ENCODE measurements at places on chromosomes 7 and 10.

GRCh38 chr7:97215556-97215955 is 98.1 kb downstream of the SDHAF3 start:
- peak; percentile 35 for DNase-seq

GRCh38 chr7:18475488-18475887 is 20.1 kb upstream of the HDAC9 start:
- no peak for DNase-seq

DNA sequence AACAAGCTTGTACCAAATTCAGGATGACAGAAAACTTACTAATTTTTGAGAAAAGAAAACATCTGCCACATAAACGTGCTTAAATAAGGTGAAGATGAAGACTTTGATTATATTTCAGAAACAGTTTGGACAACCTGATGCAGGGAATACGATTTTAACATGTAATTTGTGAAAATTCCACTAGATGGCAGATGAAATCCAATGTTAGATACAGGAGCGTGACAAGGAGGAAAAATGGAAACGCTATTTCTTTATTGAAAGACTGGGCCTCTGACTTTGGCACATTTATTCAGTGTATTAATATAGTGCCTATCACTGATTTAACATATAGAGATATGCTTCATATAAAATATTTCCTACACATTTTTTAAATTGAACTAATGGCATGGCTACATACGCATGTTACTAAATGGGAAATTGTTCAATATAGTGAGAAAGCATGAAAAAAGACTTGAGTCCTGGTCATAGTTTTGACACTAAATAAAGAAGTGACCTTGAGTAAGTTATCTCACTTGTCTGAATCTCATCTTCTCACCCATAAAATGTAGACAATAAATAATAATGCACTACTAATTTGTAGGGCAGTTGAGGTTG is 60.7 kb downstream of the CD36 start:
- no peak for DNase-seq

- no peak for DNase-seq
Measured at GRCh38 chr7:16993543-16993942, 111.8 kb upstream of the AGR3 start.

DNA sequence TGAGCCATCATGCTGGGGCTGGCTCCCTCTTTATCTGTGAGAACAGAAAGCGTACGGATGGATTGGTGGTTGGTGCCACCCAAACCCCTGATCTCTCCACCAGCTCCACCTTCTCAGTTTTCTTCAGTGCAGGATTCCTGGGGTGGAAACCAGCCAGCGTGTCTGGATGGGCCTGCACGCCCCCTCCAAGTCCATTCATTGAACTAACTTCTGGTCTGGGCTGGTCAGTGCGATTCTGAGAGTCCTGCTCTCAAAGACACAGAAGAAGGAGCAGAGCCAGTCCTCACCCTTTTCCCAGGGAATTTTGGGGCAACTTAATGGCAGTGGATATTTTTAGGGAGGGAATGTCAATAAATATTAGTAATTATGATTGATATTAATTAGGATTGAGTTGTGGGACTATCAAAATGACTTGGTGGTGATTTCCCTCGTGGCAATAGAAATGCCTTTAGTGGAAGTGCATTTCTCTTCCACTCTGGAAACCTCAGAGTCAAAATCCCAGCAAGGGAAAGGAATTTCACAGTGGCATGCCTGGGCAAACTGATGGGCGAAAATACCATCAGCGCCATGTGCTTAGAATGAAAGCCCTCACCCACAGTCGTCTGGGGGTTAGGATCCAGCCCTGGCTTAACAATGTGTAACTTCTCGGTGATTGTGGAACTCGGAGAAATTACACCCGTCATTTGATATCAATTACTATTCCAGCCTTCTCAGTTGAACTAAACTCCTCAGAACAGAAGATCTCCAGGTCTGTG is 69.3 kb upstream of the EEPD1 start:
- no peak for DNase-seq

DNA sequence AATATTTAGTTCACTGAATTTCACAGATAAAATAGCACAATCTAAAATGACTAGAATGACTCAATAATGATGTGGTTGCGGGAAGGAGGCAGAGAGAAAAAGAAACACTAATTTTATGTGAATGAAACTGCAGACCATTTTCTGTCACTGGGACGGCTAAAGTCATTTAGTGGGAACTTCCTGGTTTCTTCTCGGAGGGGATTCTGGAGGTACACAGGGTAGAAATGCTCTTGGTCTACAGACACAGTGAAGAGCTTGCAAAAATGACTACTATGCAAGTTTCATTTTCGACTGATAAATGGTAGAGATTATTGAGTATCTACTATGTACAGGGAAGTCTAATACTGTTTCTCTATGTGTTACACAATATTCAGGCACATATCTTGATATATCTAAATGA is 63.5 kb upstream of the LRRN3 start:
- DNase-seq = no peak

GRCh38 chr10:113843972-113844485 is 9.9 kb downstream of the DCLRE1A start:
- no peak for DNase-seq

DNA sequence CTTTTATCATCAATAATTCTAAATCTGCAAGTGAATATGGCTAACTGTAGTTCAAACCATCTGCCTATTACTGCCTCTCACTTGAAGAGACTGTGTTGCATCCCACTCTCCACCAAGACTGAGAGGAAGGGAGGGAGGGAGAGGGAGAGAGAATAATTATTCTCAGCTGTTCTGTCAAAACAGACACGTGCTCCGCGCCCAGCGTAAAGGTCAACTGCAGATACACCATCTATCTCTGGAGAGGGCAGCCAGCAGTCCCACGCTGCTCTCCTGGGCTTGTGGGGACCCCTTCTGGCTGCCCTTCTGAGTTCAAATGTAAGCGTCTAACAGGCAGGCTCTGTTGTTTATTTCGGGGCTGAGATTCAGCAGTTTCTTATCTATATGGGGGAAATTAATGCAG is 625.5 kb upstream of the GALNT17 start:
- DNase-seq = peak; percentile 68

DNA sequence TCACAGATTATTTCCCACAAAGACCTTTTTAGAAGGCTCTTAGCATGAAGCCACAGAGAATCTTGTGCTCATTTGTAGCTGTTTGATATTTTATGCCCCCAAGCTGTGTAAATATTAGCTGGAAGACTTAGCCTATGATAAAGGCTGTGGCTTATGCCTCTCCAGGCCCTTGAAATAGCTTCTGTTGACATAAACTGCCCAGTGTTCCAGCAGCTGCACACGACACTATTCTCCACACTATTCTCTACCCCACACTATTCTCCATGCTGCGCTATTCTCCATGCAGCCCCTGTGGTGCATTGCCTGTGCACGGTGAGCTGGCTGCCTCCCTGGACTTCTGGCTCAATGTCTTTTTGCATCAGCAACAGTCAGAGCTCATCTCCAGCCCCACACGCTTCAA is 13.1 kb downstream of the DDC start:
- DNase-seq = no peak

GRCh38 chr7:78585980-78586379 is 787.4 kb downstream of the PHTF2 start:
- no peak for DNase-seq

- peak; percentile 49 for DNase-seq
Measured at GRCh38 chr7:81769891-81770727, at the start of gene HGF. Gene HGF, minus strand, starts transcription at chr7:81770047. Its CDS starts 76 bp downstream, at chr7:81769971.

- no peak for DNase-seq
Measured at GRCh38 chr7:75038508-75038907, 35.1 kb downstream of the RCC1L start.

GRCh38 chr10:88244781-88245625 is 338.1 kb downstream of the RNLS start:
- DNase-seq = no peak

GRCh38 chr10:28242555-28243204 is 60.2 kb downstream of the MPP7 start:
- no peak for DNase-seq

- no peak for DNase-seq
Measured at GRCh38 chr7:30254717-30255063, 29.7 kb upstream of the ZNRF2 start.

DNA sequence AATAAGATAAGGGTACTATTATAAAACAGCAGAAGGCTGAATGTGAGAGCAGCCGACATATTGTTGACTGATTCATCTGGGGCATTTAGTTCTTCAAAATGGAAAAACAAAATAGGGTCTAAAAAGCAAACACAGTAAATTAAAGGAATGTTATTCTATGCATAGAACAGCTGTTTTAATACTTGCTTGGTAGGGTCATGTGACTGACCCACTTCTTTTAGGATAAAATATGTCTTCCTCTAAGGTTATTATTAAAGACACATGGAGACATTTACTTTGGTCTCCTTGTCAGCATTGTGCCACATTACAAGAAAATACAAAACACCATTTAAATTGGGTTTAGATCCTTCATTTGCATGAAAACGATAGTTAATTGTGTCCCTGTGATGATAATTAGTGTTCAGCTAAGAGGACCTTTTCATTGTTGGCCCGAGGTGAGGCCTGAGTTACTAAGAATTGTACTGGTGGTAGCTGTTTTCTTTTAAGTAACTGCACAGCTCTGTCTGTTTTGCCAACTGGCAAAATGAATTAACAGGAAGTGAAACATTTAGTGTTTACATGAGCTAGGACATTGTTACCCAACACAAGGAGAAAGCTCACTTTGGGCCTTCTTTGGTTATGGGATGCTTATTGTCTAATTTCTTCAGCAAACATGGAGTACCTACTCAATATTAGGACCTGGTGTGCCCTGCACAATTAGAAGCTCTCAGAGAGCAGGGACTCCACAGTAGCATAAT is 764.4 kb downstream of the LRMDA start:
- DNase-seq = no peak

DNA sequence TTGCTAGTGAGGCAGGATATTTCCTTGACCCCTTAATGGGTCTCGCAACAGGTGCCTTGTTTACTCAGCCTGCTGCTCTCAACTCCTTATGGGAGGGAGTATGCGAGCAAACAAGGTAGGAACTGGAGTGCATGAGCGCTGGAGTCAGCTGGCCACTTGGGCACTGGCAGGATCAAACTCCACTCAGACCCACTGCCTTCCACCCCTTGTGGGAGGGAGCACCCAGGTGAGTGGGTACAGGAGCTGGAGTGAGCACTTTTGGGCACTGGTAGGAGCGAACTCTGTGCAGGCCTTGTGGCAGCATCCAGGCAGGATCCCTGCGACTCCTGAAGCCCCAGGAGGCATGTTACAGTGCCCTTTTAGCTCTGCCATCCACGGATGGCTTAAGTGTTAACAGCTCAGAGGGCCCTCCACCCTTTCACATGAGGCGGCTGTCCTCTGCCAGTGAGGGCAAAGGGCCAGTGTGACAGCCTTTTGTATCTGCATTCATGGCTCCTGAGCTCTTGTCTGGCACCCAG is 123.2 kb downstream of the ST7 start:
- DNase-seq = no peak

DNA sequence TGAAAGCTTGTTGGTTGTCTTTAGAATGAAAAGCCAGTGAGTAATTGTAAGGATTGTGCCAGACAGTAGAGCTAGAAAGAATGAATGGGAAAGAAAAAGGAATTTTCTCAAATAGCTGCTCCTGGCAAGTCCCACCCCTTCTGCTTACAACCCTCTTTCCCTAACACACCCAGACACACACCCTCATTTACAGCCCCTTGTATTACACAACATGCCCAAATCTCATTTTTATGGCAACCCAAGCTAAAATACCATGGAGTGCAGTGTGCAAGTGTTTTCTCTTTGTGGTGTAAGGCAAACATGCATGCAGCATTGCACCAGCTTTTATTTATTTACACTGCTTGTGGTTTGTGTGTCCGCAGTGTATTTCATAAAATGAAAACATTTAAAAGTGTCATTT is 1.5 kb downstream of the PRKAR2B start:
- no peak for DNase-seq

DNA sequence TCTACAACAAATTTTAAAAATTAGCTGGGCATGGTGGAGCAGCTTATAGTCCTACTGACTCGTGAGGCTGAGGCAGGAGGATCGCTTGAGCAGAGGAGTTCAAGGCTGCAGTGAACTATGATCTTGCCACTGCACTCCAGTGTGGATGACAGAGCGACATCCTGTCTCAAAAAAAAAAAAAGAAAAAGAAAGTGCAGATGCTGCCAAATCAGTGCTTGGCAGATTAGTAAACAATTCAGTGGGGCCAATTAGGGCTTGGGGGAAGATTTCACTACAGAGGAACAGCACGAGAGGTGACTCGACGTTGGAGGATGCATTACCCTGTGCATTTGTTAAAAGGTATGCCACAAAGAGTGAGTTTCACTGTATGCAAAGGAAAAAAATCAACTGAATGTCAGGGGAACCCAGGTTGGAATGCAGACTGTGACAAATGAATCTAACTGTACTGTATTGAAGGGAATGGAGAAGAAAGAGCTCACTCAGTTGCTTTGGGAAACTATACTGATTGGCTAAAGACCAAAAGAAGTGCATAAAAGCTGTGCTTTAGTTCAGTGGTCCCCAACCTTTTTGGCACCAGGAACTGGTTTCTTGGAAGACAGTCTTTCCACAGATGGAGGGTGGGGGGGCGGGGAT is 31.6 kb downstream of the GARIN1A start:
- DNase-seq = no peak

GRCh38 chr7:151382079-151382885 is 27.6 kb downstream of the WDR86 start:
- DNase-seq = peak; percentile 34

DNA sequence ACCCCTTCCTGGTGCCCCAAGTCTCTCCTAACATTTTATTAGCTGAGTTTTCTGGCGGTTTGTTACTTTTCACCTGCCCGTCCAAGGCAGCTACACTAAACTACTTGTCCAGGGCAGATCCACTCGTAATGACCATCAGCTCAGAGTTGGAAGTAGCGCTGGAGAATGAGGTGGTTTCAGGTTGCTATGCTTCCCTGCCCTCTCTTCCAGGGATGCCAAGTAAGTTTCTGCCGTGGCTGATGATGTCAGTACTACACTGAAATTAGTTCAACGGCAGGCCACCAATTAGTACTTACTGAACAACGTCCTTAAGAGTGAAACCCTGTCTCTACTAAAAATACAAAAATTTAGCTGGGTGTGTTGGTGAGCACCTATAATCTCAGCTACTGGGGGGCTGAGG is 55.2 kb downstream of the DIP2C start:
- no peak for DNase-seq

- DNase-seq = no peak
Measured at GRCh38 chr10:29860166-29860565, 199.2 kb downstream of the JCAD start.

- no peak for DNase-seq
Measured at GRCh38 chr10:124724279-124725027, 19.7 kb downstream of the FAM53B start.

GRCh38 chr10:15483215-15484075 is 112.4 kb upstream of the FAM171A1 start:
- no peak for DNase-seq

- no peak for DNase-seq
Measured at GRCh38 chr7:55521917-55522902, 50.1 kb downstream of the VOPP1 start.
